ENCODE measurements at places on chromosomes 12 and 14.

GRCh38 chr12:59500915-59501314 lies 94.9 kb upstream of the SLC16A7 start:
- no peak for DNase-seq

DNA sequence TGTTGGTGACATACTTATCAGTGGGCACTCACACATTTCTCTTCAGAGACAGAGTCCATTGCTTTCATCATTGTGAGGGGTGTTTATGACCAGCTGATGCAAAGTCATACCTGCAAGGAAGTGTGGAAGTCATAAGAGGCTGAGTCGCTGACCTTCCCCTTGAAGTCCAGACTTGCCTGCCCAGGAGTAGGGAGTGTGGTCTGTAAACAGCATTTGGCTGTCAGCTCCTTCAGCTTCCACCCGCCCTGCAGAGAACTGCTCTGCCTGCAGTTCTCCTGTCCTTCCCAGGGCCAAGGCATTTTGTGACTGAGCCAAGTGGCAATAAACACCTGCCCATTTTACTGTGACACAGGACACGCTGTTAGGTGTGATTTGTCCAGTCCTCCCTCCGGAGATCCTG lies 801.3 kb downstream of the BCL11B start:
- no peak for DNase-seq

GRCh38 chr12:94925729-94926128 lies 77.8 kb downstream of the NDUFA12 start:
- no peak for DNase-seq

DNA sequence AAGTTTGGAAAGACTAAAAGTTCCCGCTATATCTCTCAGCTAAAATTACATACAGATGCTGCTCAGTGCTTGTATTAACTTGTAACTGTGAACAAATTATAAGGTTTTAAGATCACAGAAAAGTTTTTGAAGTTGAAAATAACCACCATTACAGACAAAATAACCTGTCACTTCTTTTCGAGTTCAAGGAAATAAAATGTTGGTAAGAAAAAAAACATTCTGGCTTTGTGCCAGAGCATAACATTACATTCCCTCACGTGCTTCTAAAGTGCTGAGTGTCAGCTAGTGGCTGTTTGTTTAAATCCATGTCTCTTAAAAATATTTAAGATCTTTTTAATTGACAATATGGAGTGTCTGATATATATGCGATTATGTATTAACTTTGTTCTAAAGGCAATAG lies 27.2 kb upstream of the ADAMTS20 start:
- no peak for DNase-seq

- no peak for DNase-seq
Measured at GRCh38 chr12:123120452-123121166, 30.3 kb downstream of the PITPNM2 start.

- no peak for DNase-seq
Measured at GRCh38 chr14:68219407-68219806, 399.8 kb downstream of the RAD51B start.

- DNase-seq, result peak; percentile 45
Measured at GRCh38 chr12:219891-220352, 6.0 kb upstream of the SLC6A12 start.

DNA sequence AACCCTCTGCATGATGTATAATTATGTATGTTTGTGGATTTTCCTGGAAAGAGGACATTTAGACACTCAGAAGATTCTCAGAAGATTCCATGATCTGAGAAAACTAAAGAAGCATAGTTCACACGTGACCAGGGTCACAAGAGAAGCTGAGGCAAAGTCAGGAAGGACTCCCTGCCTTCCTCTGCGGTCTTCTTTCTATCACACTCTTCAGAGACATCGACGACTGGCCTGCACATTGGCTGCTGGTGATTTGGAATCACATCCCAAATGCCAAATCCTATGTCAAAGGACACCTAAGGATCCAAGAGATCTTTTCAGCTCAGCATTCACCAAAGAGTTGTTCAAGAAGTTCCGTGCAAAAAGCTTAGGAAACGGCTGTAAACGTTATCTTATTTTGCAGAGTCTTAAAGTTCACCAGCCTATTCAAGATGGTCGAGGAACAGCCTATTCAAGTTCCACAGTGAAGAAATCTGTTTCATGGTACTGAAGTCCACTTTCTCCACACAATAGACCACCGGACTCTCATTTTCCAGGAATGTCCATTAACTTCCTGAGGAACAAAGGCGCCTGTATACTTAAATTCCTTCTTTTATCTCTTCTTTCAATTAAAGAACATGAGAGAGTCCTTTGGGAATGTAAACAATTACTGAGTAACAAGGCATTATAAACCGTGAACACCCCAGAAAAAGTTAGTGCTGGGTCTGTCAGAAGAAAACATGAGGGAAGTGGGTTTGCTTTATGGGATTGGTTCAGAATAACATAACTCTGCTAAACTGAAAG lies 42.1 kb downstream of the IGF1 start:
- no peak for DNase-seq

- no peak for DNase-seq
Measured at GRCh38 chr12:76117067-76117691, 32.7 kb upstream of the NAP1L1 start.

- DNase-seq, result no peak
Measured at GRCh38 chr12:48602192-48602989, 32.5 kb upstream of the LALBA start.

- DNase-seq, result no peak
Measured at GRCh38 chr12:58961906-58962305, 41.6 kb upstream of the LRIG3 start.

GRCh38 chr12:55008944-55009585 lies 10.7 kb upstream of the NEUROD4 start:
- DNase-seq, result no peak

Data from pons (tissue), 1 donor.